Psoas muscle (tissue), 8 donors: ENCODE measurements at places on chromosomes 7 and 10. TPM values are rescaled to one million over a fixed set of nuclear protein-coding genes. Genes with fewer than 3 reads are reported as not detected.

GRCh38 chr7:74178632-74179031 lies 4.5 kb downstream of the EIF4H start:
- H3K4me3 ChIP-seq: peak overlapping the region; percentile 40
- peak overlapping the region; percentile 74 for H3K27ac ChIP-seq
- H3K4me1 ChIP-seq: peaks cover 84% of the 10 kb centered on the region
- peaks cover 26% of the 10 kb centered on the region for H3K36me3 ChIP-seq
- no peak for DNase-seq

GRCh38 chr7:32564542-32564941 lies 69.3 kb downstream of the AVL9 start:
- no peak overlapping the region for H3K27ac ChIP-seq
- H3K4me3 ChIP-seq: no peak overlapping the region
- no peaks in the 10 kb centered on the region for H3K27me3 ChIP-seq
- DNase-seq: no peak
- no peaks in the 10 kb centered on the region for H3K4me1 ChIP-seq
- H3K36me3 ChIP-seq: no peaks in the 10 kb centered on the region

- DNase-seq: peak; percentile 53
- H3K27me3 ChIP-seq: peaks cover 5% of the 10 kb centered on the region
- H3K4me1 ChIP-seq: no peaks in the 10 kb centered on the region
- peak overlapping the region; percentile 64 for H3K4me3 ChIP-seq
- peak overlapping the region; percentile 20 for H3K27ac ChIP-seq
- no peaks in the 10 kb centered on the region for H3K36me3 ChIP-seq
Observed at GRCh38 chr7:37916017-37916672, 472 bp downstream of the SFRP4 start.

Gene SLC26A5
- total RNA-seq: not detected

DNA sequence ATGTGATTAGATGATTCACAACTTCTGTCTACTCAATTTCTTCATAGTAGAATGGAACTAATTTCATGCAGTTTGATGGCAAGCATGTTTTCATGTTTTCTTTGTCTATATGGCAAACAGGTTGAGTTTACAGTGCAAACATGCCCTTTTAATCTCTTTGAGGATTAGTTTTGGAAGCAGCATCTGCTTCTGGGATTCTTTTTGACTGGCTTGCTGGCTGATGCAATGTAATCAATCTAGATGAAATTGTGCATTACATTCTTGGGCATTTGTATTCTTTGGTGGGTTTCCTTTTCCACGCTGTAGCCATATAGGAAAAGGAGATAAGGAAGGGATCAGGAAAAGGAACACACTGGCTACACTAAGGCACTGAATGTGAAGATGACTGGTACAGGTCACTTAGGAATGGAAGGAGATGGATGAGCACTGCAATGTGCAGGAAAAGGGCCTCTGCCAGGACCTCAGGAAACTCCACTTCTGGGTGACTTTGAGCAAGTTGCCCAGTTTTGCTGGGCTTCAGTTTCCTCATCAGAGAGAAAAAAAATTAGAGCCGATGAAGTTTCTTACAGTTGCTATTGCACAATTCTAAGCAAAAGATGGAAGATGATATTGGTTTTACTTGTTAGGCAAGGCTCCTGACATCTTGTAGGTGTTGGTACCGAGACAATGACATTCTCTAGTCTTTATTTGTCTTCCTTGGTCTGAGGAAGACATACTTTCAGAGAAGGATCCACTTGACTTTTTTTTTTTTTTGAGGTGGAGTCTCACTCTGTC lies 269.1 kb downstream of the SUGCT start:
- H3K27ac ChIP-seq: no peak overlapping the region
- no peaks in the 10 kb centered on the region for H3K27me3 ChIP-seq
- no peaks in the 10 kb centered on the region for H3K4me1 ChIP-seq

- H3K27me3 ChIP-seq: no peaks in the 10 kb centered on the region
- H3K4me3 ChIP-seq: no peak overlapping the region
- H3K36me3 ChIP-seq: no peaks in the 10 kb centered on the region
Observed at GRCh38 chr10:31940839-31941653, 12.4 kb upstream of the ARHGAP12 start.

- no peak overlapping the region for H3K27ac ChIP-seq
- H3K36me3 ChIP-seq: no peaks in the 10 kb centered on the region
- H3K27me3 ChIP-seq: no peaks in the 10 kb centered on the region
Observed at GRCh38 chr7:93563584-93563983, 10.9 kb downstream of the CALCR start.

DNA sequence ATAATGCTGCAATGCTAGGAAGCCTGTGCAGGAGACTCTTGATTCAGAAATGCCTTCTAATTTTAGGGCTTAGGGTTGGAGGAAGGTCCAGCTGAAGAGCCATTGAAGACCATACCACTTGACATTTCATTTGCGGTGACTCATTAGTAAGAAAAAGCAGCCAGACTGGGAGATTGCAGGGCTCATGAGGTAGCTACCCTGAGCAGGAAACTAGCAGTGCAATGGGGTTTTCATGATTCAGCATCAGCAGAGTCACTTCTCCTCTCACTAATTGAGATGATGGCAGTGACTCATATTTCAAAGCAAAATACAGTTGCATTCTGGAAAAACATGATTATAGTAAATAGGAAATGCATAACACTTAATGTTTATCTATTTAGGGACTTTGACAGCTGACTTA lies 434.1 kb downstream of the DNAJB9 start:
- no peaks in the 10 kb centered on the region for H3K4me1 ChIP-seq
- H3K4me3 ChIP-seq: no peak overlapping the region
- H3K36me3 ChIP-seq: no peaks in the 10 kb centered on the region
- no peak for DNase-seq
- no peaks in the 10 kb centered on the region for H3K27me3 ChIP-seq
- H3K27ac ChIP-seq: no peak overlapping the region

DNA sequence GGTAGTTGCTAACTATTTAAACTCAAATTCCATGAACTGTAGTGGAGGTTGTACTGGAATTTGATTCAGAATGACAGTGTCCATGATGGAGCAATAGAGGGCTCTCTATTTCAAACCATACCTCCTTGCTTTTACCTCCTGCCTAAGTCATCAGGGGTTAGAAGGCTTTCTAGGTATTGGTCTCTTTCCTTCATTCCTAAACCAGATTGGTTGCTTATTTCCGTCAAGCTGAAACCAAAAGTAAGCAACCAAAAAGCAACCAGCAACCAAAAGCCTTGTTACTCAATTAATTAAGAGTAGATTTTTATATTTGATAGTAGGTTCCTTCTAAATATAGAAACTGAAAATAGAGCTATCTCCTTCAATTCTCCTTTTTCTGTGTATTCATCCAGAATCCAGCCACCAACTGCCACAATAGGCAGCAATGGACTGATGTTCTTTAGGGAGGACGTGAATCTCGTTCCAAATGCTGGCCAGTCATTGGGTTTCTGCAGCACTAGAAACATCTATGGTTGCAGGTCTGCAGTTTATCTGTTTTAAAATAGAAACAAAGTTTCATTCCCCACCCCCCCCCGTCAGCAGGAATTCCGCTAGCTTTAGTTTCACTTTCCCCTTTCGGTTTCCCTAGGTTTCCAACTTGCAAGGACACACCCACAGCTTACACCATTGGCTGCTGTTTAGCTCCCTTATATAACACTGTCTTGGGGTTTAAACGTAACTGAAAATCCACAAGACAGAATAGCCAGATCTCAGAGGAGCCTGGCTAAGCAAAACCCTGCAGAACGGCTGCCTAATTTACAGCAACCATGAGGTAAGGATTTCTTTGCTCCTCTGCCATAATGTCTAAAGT lies at the start of gene IFIT1:
TSS of gene IFIT1 (plus strand) at position 717 of the 850 bp plus-strand sequence. CDS start at position 807, 90 bp downstream.
- H3K4me3 ChIP-seq: peak within 1 kb of the TSS; percentile 72
- peak within 1 kb of the TSS; percentile 78 for H3K27ac ChIP-seq
- peaks cover 42% of the 10 kb centered on the region for H3K4me1 ChIP-seq
- no peaks in the 10 kb centered on the region for H3K27me3 ChIP-seq
- H3K36me3 ChIP-seq: no peaks in the 10 kb centered on the region

Gene IFIT1
- total RNA-seq: 22.5 TPM

- no peak overlapping the region for H3K27ac ChIP-seq
- peaks cover 8% of the 10 kb centered on the region for H3K4me1 ChIP-seq
Observed at GRCh38 chr7:33761449-33762080, 143.8 kb upstream of the BMPER start.

Gene SPDYE9
- total RNA-seq: not detected

GRCh38 chr7:38669965-38670520 lies 38.9 kb upstream of the AMPH start:
- H3K36me3 ChIP-seq: no peaks in the 10 kb centered on the region
- DNase-seq: no peak
- H3K27ac ChIP-seq: no peak overlapping the region
- H3K4me3 ChIP-seq: no peak overlapping the region
- no peaks in the 10 kb centered on the region for H3K27me3 ChIP-seq
- no peaks in the 10 kb centered on the region for H3K4me1 ChIP-seq

DNA sequence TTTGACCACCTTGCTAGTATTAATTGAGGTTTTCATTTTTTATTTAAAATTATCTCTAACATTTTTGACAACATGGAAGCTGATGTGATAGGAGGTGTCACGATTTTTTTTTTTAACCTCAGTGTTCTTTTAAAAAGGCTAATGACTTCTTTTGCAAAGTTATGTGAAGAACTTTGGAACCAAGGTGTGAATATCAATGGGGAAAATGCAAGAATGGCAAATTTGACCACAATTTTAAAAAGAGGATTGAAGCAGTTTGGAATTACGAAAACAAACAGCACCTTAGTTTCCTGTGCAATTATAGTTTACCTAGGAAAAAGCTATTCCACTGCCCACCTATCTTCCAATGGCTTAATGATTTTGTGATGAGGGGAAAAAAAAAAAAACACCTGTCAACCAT lies 232.4 kb downstream of the VTI1A start:
- DNase-seq: no peak
- no peaks in the 10 kb centered on the region for H3K4me1 ChIP-seq
- H3K4me3 ChIP-seq: no peak overlapping the region
- no peak overlapping the region for H3K27ac ChIP-seq
- no peaks in the 10 kb centered on the region for H3K36me3 ChIP-seq

Gene AKR1C2
- total RNA-seq: 38.7 TPM

Gene NXPH1
- not detected for total RNA-seq

DNA sequence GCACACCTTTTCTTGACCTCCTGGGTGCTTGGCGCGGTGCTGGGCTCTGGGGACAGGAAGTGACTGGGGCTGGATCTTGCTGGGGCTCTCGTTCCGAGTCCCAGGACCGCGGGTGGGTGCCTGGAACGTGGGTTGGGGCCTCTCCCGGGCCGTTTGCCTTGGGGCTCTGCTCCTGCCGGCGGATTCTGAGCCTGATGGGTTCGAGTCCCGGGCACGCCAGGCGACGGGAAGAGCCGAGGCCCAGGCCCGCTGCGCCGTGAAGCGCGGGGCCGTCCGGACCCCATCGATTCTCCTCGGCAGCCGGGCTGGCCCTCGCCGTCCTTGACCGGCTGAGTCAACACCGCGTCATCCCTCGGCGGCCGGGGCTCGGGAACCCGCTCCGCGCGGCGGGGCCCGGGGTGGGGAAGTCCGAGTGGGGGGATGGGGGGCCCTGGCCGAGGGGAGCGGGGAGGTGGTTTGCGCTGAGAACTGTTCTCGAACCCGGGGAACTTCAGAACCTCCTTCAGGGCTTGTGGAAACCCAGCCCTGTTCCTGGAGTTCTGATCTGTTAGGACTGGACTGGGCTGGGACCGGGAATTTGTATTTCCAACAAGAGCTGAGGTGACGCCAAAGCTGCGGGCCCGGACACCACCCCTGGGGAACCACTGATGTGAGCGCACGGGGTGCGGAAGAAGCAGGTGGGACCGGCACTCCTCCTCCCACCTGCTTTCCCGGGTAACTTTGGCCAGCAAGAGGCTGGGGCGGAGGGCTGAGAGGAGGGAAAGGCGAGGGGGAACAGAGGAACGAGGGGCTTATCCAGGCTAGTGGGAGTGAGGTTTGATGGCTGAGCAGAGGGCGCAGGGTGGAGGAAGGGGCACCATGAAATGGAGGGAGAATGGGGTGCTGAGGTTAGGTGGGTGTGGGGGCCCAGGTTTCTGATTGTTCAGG lies 6.2 kb downstream of the HHEX start:
- DNase-seq: peak; percentile 31
- H3K27me3 ChIP-seq: peaks cover 21% of the 10 kb centered on the region
- peaks cover 16% of the 10 kb centered on the region for H3K4me1 ChIP-seq
- H3K4me3 ChIP-seq: peak overlapping the region; percentile 39
- H3K36me3 ChIP-seq: no peaks in the 10 kb centered on the region

GRCh38 chr10:89975771-89976170 lies 274.4 kb downstream of the KIF20B start:
- H3K4me1 ChIP-seq: no peaks in the 10 kb centered on the region
- no peaks in the 10 kb centered on the region for H3K36me3 ChIP-seq
- no peak overlapping the region for H3K4me3 ChIP-seq
